ENCODE measurements at places on chromosomes 2 and 18. TPM values are rescaled to one million over a fixed set of nuclear protein-coding genes. Genes with fewer than 3 reads are reported as not detected.

DNA sequence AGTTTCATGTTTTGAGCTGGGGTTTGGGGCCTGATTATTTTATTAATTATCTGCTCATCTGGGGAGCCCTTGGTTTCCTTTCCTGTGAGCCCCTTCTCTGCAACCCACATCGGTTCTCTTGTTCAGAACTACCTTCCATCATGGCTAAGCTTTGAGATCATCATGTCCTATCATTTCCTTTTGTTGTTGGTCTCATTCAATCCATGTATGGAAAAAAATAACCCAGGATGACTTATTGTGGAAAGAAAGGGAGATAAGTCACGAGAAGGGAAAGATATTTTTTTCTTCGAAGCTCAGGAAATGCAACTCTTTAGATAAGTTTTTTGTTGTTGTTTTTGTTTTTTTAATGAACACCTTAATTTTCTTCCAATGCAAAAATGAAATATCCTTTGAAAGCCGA is 43.7 kb downstream of the EHD3 start:
- DNase-seq, result no peak

- DNase-seq, result peak; percentile 70
Observed at GRCh38 chr2:10124538-10125045, 2.1 kb downstream of the RRM2 start.

DNA sequence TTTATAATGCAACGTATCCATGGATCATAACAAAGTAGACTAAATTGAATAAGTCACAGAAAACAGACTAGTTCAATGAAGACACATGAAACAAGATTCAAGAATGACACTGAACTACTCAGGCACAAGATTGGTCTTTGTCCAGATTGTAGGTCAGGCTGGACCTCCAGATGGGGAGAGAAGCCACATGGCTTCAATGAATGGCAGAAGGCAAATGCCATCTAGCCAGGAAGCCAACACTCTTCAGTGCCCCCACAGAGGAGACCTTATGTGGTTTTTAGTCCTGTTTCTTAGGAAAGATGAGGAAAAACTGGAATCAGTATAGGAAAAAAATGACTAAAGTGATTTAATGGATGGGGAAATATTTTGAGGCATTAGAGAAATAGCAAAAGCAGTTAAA is 43.1 kb downstream of the BOD1L2 start:
- no peak for DNase-seq

DNA sequence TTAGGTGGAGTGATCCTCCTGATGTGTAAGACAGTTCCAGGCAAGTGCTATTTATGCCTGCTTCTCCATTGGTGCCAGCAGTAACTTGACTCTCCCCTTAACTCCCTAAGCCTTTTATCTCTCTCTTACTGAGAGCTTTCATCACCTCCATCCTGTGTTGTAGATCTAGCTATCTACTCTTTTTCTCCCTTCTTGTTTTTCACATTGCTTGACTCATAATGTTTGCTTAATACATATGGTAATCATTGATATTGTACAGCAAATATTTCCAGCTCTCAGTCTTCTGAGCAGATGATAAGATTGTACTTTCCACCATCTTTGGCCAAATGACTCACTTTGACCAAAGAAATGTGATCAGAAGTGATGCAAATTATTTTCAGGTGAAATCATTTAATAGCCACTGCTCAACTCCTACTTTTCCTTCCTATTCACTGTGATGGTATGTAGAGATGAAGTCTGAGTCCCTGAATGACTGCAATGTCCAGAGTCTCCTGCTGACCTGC is 165.0 kb downstream of the PLCL1 start:
- DNase-seq, result no peak

GRCh38 chr2:209340522-209340921 is 83.3 kb upstream of the MAP2 start:
- no peak for DNase-seq

DNA sequence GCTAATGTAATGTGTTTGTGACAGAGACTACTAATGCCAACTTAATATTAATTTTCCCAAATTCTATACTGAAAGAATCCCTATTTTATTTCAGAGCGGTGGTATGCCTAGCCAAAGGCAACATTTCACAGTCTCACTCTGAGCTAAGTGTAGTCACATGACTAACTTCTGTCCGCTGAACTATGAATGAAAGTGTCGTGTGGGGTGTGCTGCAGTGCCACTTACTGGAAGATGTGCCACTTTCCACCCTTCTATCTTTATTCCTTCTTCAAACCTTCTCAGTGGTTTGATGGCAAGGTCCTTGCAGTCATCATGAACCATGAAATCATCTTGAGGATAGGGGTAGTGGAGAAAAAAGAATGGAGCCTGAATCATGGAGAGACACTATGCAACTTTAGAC is 47.3 kb upstream of the C1D start:
- peak; percentile 25 for DNase-seq

DNA sequence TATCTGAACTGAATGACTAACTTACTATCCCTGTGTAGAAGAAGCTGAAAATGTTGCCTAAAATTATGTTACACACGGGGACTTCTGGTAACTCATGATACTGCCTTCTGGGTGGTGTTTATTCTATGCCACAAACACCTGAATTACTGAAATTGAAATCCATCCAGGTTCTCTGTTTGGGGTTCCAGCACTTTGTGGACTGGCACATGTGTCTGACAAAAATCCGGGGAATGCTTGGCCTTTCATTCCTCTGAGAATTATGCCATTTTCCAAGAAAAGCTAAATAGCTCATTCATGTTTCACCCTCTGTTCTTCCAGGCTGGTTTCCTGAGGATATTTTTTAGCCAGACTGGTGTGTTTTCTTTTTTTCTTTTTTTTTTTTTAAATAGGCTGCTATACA is 59.5 kb upstream of the POU3F3 start:
- no peak for DNase-seq

- peak; percentile 11 for DNase-seq
Observed at GRCh38 chr18:7572822-7573221, 5.7 kb downstream of the PTPRM start.

GRCh38 chr2:218329027-218329825 is 27.4 kb upstream of the CATIP start:
- no peak for DNase-seq

- no peak for DNase-seq
Observed at GRCh38 chr2:127771756-127772155, 39.2 kb downstream of the WDR33 start.

- DNase-seq, result no peak
Observed at GRCh38 chr2:176554101-176555048, 285.1 kb downstream of the MTX2 start.

- no peak for DNase-seq
Observed at GRCh38 chr2:225282858-225283710, 116.4 kb upstream of the NYAP2 start.

DNA sequence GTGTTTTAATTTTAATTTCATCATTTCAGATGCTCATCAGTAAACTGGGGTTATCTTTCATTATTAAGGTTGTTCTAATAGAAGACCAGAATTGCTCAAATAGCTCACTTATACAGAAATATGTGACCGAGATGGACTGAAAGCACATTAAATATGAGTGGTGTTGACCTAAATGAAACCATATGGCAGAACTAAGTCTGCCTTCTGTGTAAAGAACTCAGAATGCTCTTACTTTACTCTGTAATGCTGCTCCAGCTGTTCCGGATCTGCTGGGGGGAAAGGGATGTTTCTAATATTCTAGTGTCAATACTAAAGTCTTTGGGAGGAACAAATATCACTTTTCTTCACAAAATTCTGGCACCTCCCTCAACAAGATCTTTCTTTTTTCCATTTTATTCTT is 131.0 kb downstream of the DPP4 start:
- no peak for DNase-seq

GRCh38 chr2:227411990-227412350 is 24.2 kb upstream of the SCYGR1 start:
- no peak for DNase-seq

DNA sequence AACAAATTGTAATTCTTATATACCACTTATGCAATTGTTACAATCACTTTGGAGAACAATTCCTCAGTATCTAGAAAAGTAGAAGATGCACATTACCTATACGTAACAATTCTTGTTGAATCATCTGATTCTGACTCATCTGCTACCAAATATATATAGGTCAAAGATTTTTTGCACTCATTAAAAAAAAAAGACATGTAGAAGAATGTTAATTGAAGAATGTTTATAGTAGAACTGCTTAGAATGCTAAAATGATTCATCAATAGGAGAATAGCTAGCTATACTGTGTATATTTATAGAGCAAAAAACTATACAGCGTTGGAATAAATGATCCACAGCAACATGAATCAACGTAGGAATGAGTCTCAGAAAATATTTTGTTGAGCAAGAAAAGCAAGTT is 29.5 kb upstream of the STAT1 start:
- no peak for DNase-seq

- no peak for DNase-seq
Observed at GRCh38 chr18:51149670-51150069, 47.8 kb downstream of the MEX3C start.

- DNase-seq, result no peak
Observed at GRCh38 chr2:233031556-233032500, 644 bp upstream of the NEU2 start.

GRCh38 chr2:120735746-120736170 is at the start of gene GLI2:
GLI2 (plus strand) TSS chr2:120735868; CDS start chr2:120797321, 61,453 bp downstream.
- no peak for DNase-seq

DNA sequence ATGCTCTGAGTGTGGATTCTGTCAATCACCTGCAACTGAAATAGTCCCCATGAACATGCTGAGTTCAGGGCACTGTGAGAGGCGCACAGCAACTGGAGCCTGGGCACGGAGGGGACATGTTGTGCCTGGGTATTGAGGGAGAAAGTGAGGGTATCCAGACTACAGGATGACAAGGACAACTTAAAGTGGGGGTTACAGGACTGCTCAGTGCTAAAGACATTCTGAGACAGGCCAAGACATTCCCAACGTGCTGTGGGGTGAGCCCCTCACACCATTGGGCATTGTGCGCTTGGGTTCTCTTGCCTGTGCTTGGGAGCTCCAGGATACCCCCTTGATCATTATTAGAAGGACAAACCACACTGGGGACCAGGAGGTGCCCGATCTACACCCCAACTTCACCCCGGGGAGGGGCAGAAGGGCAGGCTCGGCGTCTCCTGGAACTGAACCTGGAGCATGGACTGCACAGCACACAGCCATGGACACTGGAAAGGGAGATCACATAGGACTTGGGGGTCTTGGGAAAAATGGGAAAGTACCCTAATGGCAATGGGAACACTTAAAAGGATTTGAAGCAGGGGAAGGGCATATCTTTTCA is 72.5 kb upstream of the HDAC4 start:
- no peak for DNase-seq

Gene PDCD1
- not detected for polyA plus RNA-seq

Gene OR6B2
- not detected for polyA plus RNA-seq

Gene ABCG8
- not detected for polyA plus RNA-seq

Gene DCDC2C
- polyA plus RNA-seq, result not detected

Gene UGT1A8
- polyA plus RNA-seq, result not detected

Gene UGT1A5
- not detected for polyA plus RNA-seq

Gene C18orf54
- polyA plus RNA-seq, result 0.17 TPM

Gene ADRA2B
- not detected for polyA plus RNA-seq

Gene CRYBA2
- polyA plus RNA-seq, result not detected

Gene RAX
- not detected for polyA plus RNA-seq

Gene CPO
- polyA plus RNA-seq, result not detected

Gene PROKR1
- not detected for polyA plus RNA-seq

Gene LYPD1
- not detected for polyA plus RNA-seq

Gene MERTK
- 4.2 TPM for polyA plus RNA-seq

Gene APCDD1
- 1.2 TPM for polyA plus RNA-seq

Gene RGPD4
- not detected for polyA plus RNA-seq

Gene NEURL3
- polyA plus RNA-seq, result not detected
